ENCODE measurements at places on chromosomes 7 and 10. TPM values are rescaled to one million over a fixed set of nuclear protein-coding genes. Genes with fewer than 3 reads are reported as not detected.

GRCh38 chr10:49096890-49097445, 18.4 kb downstream of the VSTM4 start:
- no peak for DNase-seq

GNGT1 gene
- 0.61 TPM for total RNA-seq

OR2A12 gene
- total RNA-seq = not detected

DNA sequence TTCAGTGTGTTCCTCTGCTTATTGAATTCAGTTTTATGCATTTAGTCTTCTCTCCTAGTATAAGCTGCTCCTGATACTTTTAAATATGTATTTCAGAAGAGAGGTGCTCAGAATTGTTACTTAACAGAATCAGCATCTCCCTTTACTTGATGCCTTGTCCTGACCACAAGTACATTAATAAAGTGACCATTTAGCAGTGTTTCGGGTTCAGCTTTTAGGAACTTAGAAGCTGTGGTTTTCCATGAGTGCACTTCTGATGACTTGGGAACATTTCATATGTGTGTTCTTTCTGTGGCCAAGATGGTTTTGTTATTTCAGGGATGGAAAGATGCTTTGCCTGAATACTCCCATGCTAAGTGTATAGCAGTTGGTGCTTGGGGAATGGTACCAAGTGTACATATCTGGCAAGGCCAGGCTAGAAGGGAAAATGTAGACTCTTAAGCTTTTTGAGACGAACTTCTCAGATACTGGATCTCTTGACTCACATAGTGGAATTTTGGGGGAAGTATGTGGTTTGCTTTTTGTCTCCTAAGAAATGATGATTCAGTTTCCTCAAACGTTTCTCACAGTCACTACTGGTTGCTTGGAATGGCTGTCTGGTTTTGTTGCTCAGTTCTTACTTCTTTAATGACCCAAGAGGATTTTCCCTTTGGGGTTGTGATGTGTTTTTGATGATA, 17.2 kb downstream of the SGPL1 start:
- DNase-seq = no peak

GRCh38 chr7:54581511-54581910, 39.3 kb downstream of the VSTM2A start:
- DNase-seq = no peak

GRCh38 chr7:143015084-143015483, 11.8 kb downstream of the OR9A2 start:
- DNase-seq = no peak

- DNase-seq = no peak
Measured at GRCh38 chr7:102024769-102025391, 207.5 kb downstream of the CUX1 start.

DNA sequence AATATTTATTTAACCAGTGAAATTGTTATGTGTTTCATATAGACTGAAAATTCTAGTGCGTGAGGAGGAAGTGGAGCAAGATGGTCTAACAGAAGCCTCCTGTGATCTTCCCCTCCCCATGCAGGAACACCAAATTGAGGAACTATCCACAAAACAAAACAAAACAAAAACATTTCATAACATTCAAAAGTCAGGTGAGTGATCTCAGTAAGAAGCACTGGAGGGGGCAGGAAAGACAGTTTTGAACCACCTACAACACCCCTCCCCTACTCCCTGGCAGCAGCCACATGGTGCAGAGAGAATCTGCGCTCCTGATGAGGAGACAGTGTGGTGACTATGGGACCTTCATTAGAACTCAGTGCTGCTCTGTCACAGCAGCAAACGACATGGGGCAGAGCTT, 221.9 kb upstream of the SEMA3C start:
- DNase-seq = no peak

GRCh38 chr7:36747280-36748016, 23.2 kb upstream of the AOAH start:
- no peak for DNase-seq

DNA sequence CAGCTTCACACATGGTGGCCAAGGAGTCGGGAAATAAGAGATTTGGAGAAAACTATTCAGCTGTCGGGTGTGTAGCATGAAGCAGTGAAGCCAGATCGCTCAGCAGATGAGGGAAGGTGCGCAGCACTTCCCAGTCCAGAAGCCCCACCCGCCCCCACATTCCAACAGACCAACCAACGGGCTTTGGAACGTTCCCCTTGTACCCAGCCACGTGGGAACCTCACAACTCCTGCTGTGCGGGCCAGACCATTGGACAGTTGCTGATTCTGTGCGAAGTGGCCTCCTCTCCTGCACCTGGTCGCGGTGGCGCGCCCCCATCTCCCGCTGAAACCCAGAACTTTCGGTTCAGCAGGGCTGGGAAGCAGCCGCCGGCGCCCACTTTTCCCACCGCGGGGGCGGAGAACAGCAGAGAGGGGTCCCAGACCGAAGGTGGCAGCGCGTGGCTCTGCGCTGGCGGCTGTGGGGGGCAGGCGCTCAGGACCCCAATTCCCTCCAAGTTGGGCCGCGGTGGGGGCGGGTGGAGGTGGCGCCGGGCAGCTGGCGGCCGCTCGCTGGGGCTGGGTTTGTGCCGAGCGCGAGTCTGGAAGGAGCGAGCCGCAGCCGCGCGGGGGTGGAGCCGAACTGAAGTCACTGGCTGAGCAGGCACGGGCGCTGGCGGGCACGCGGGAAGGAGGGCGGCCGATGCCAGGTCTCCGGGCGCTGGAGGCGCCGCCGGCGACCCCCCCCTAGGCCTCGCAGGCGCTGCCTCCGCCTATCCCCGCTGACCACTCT, 1301.5 kb upstream of the SORCS1 start:
- no peak for DNase-seq

GRCh38 chr7:5282543-5283316, at the start of gene SLC29A4:
SLC29A4 (plus strand) TSS chr7:5282943; CDS start chr7:5287817, 4,874 bp downstream.
- DNase-seq = peak; percentile 29

DNA sequence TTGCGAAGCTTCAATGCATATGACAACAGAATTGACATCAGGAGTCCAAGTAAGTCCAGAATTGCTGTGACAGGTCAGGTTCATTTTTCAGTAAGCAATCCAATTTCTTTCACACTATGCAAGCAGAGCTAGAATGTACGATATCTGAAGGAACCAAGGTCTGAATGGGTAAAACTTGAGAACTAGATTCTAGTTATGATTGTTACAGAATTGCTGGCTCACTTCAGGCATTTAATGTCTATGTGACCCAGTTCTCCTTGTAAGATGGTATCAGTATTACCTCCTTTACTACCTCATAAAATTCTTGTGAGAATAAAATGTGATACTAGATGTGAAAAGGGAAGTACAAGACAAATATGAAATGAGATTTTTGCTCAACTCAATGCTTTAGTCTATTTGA, 159.6 kb downstream of the GPR158 start:
- no peak for DNase-seq

ASZ1 gene
- total RNA-seq = not detected

ARPC1B gene
- total RNA-seq = 247 TPM

GRCh38 chr10:108323274-108323798, 1158.8 kb upstream of the SORCS1 start:
- DNase-seq = no peak

MGAM2 gene
- total RNA-seq = not detected

GRCh38 chr10:71550628-71551027, 153.9 kb downstream of the CDH23 start:
- DNase-seq = no peak

GRCh38 chr7:601036-601594, 81.5 kb upstream of the PDGFA start:
- DNase-seq = no peak

CSGALNACT2 gene
- 10.9 TPM for total RNA-seq

GRCh38 chr10:125639846-125640245, 43.1 kb downstream of the TEX36 start:
- DNase-seq = no peak

CALY gene
- total RNA-seq = 0.20 TPM

VPS37D gene
- 3.6 TPM for total RNA-seq

DNA sequence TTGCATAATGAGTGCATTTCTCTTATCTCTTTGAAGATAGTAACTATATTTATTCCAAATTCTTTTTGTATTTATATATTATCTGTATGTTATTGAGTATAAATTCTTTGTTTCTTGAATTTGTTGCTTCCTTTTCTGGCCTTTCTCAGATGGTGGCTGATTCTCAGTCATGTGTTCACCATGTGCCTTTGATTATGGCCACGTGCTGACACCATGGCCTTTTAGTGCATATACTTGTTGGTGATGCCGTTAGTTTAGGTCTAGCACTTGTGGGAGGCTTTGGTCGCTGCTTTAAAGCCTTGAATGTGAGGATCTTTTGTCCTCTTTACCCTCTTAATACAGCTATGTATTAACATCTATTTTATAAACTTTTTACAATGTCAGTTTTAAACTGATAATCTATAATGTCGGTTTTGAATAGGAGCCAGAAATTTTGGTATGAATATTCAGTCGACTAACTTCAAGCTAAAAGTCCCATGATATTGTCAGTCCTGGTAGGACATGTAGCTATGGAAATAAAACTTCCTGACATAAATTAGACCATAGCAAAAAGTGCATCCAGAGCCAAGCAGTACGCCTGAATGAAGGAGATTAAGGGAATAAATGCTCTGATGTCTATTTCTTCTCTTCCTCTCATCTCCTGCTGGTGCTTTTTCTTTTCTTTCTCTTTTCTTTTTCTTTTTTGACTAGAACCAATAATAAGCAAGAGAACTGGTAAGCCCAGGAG, 130.3 kb downstream of the GNAI1 start:
- no peak for DNase-seq

DNA sequence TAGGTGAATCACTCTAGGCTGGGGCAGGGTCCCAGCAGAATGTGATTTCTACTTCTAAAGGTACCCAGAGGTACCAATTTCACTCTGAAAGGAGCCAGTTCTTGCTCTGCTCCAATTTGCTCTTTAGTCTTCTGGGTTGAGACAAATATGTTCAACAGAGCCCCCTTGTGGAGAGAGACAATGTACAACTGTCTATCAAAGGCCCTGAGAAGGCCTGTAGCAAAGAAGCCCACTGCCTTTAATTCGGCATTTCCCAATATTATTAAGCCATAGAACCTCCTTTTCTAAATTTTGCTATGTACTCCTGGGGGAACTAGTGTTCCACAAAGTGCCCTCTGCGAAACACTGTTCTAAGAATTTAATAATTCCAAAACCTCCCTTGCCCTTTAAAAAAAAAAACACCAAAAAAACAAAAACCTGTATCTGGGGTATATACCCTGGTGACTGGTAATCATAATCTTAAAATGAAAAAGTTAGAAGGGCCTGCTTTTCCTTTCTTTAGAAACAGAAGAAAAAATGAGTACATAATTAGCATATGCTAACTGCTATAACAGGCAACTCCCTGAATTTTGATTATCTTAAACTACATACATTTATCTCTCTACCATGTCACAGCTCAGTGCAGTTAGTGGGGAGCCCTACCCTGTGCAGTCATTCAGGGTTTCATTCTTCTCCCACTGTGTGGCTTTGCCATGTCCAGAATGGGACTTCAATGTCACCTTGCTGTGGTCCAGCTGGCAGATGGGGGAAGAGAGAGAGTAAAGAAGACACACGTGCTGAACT, 160.9 kb upstream of the BMPER start:
- peak; percentile 24 for DNase-seq

DNA sequence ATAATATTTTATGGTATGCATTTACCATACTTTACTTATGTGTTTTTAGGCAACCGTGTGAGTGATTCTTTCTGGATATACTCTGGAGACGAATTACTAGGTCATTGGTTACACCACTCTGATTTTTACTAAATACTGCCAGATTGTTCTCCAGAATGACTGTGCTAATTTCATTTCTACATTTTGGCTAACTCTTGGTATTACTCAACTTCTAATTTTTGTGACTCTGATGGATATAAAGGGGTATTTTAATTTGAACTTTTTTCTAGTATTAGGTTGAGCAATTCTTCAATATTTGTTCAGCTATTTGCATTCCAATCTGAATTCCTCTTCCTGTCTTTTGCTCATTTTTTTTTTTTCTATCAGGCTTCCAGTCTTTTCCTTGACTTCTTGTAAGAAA, 223.6 kb downstream of the MDFIC start:
- DNase-seq = no peak
